ENCODE measurements at places on chromosomes 16 and 17.

- DNase-seq = no peak
Measured at GRCh38 chr16:84941921-84942320, 69.4 kb downstream of the ZDHHC7 start.

DNA sequence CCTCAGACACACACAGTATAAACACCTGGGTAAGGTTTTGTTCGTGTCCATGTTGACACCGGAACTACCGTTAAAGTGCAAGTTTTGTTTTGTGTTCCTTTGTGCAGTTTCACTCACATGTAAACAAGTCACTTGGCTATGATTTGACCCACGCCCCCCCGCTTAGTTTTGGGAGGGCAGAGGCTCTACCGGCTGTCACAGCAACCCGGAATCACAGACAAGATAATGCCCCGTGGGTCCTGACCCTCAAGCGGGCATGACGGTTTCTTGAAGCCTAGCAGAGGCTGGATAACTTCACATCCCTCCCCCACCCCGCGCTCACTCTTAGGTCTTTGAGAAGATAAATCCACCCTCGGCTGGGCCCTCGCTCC, 1.7 kb downstream of the RASD1 start:
- DNase-seq = peak; percentile 77

DNA sequence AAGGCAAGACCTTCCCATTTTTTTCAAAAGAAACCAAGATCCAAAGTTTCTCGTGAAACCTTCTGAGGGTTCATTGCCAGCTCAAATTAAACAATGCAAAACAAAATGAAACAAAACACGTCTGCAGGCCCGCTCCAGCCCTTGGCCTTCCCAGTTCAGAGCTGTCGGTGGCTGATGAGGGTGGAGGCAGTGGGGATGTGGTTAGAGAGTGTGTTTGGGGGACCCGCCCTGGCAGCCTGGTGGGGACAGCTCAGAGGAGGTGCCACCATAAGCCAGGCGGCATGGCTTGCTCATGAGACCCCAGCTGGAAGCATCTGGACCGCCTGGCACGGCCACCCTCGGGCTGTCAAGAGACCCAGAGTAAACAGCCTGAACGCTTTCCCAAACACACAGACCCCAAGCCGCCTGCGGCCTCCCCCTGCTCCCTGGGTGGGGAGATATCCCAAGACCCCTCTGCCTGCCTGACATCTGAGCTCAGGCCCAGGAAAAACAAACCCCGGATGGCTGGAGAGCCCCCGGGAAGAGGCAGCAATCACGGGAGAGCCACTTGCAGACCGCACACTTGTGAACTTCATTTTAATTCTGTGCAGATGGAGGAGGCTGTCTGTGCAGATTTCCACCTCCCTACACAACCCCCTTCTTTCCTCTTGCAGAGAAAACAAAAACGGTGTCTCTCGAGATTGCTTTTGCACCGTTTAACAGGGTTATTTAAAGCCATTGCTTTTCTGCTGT, 35.4 kb upstream of the LITAF start:
- peak; percentile 42 for DNase-seq

- peak; percentile 95 for DNase-seq
Measured at GRCh38 chr17:32936894-32937500, 9.0 kb downstream of the TMEM98 start.

- no peak for DNase-seq
Measured at GRCh38 chr17:59221159-59221847, 992 bp downstream of the GDPD1 start.

GRCh38 chr17:47649972-47650524, 329 bp downstream of the KPNB1 start:
- no peak for DNase-seq

DNA sequence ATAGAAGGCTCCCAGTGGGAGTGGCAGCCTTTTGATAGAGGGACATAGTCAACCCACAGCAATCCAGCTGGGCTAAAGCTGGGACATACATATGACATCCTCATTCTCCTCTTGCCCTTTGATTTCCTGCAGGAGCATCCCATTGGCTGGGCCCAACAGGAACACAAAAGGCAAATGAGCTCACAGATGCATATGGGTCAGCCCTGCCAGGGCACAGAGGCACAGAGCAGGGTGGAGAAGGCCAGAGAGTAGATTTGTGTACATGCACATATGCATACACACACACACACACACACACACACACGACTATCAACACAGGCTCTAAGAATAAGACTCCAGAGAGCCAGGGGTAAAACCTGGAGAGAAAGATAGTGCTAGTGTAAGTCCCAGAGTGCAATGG, 58.6 kb downstream of the MMD start:
- no peak for DNase-seq

DNA sequence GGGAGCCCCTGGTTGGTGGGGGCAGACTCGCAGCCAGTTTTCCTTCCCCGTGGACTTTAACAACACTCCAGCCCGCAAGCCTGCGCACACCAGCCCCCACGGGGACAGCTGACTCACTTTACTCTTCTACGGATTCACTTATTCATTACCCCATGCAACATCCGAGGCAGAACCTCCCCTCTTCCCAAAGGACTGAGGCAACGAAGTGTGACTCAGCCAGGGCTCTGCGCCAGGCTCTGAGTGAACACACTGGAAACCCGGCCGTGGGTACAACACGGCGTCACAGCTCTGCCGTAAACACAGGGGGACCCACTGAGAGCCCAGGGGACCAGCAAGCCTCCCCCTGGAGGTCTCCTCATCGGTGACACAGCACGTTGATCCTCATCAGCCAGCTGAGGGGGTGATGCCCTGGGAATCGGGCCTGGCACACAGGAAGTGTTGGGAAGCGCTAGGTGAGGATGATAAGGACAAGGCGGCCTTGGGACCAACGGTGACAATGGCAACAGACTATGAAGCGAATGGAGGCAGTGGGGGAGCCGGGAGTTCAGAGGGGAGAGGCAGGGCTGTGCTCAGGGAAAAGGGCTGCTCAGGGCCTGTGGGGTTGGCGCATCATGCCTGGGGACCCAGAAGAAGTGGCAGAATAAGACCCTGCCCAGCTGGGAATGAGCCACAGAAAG, 14.6 kb downstream of the COTL1 start:
- peak; percentile 46 for DNase-seq

DNA sequence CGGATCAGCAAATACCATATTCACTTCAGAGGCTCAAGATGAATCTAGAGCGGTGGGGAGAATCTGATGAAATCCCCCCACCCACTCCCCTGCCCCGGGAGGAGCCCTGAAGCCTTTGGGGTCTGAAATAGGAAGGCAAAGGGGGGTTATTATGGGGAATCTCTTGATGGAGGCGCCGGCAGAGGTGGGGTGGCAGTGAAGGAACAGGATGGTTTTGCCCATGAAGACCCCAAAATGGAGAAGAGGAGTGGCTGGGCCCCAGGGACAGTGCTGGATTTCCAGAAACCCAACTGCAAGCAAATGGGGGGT, 637 bp downstream of the WNT3 start:
- no peak for DNase-seq

DNA sequence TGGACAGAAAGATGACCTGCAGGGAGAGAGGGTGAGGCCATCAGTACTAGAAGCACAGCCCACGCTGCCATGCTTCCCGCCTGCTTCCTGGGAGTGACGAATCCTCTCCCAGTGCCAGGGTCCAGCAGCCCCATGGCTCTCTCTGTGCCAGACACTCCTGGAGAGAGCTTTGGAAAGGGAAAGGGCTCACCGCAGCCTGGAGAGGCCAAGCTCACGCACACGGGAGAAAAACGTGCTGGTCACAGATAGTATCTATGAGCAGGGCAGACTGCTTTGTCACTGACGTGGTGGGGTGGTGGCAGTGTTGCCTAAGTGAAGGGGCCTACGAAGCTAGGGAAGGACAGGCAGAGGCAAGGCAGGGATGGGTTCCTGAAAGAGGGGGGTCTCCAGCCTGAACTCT, 5.4 kb downstream of the WBP2 start:
- no peak for DNase-seq

DNA sequence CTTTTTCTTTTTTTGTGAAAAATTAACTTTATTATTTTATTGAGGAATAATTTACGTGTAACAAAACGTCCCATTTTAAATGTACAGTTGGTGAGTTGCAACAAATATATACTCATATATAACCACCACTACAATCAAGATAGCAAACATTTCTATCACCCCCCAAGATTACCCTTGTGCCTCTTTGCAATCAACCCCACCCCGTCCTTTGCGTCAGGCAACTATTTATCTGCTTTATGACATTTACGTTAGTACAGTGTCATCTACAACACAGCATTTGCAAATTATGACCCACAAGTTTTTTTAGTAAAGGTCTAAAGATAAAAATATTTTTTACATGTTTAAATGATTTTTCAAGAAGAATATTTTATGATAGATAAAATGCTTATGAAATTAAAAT, 485.6 kb upstream of the SOX9 start:
- DNase-seq = no peak

- DNase-seq = no peak
Measured at GRCh38 chr17:72452286-72453173, 331.7 kb downstream of the SOX9 start.

DNA sequence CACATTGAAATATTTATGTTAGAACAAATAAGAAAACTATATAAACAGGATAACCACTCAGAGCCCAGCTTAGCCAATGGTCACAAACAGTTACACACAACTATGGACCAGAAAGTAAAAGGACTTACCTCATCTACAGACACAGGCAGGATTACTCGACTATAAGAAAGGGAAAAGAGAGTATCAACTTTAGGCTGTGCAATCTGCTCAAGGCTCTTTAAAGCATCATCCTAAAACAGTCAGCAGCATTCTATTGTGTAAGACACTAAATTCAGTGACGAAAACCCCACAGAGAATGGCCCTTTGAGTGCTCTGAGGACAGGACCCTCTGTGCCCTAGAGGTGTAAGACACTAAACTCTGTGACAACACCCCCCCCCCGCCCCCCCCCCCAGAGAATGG, 4.2 kb downstream of the PITPNA start:
- DNase-seq = no peak

DNA sequence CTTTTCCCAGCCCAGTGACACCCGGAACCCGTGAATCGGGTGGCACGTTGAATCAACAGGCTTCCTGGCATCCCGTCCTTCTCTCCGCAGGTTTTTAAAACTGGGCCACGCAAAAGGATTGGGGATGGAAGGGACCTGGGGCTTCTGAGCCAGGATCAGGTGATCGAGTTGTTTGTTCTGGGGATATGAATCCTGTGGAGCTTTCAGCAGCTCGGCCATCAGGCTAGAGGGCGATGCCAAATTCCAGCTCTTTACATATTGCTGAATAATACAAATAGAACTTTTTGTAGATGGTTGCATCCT, 473 bp downstream of the SUPT6H start:
- no peak for DNase-seq

DNA sequence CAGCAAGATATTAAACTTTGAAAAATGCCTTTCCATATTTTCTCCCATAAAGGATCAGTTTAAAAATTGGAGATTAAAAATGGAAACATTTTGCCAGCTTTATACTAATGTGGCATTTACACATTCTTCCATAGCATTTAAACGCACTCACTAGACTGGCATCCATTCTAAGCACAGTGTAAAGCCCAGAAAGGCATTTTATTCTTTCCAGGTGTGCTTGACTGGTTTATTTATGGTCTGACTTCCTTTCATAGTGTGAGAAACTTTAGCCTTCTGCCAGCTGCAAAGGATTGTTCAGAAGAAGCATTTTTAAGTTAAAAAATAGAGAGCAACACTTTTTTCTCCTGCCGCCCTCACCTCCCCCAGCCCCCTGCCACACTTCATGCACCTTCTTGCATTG, 271.7 kb upstream of the PSMD7 start:
- no peak for DNase-seq

All from eye (tissue), 1 donor.